AG08396 (cell line): ENCODE measurements at places on chromosomes 16 and 17.
A peak's percentile ranks its signal among the peaks of the same experiment; 100 is the strongest.

DNA sequence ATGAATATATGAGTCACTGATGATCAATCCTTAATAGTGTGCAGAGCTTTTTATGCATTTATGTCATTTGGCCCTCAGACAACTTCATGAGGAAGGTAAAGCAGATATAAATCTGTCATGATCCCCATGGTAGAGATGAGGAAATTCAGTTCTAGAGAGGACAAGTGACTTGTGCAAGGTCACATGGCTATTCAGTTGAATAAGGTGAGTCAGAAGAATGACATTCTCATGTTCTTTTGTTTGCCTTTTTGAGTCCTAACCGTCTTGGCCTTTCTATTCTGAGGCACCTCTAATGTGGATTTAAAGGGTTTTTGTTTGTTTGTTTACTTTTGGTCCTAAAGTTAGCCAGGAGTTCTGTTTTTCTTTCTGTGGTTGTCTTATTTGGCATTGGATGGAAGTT is 116.2 kb upstream of the ELAC2 start:
- no peak for DNase-seq

DNA sequence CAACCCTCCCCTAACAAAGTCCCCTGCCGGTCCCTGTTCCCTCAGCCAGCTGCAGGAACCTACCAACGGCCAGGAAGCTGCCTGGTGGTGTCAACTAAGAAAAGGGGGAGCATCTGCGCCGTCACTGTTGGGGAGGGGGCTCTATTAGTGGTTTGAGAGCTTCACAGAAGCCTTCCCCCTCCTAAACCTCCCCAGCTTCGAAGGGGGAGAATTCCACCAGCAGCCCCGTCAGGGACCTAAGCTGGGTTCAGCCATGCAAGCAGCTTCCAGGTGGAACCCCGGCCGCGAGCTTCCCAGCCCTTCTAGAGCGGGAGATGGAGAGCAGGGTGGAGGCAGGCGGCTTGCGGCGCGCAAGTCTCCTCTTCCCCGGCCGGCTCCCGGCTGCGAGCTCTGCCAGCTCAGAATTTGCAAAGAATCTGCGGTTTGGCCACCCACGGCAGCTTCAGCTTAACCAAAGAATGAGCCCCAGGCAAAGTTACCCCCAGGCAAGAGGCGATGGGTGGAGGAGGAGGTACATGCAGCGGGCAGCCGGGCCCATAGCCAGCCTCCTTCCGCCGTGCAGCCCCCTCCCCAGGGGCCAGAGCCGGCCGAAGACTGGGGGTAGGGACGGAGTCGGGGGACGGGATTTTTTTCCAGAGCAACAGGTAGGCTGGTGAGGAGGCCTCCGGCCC is 33.7 kb downstream of the DDX19A start:
- peak; percentile 82 for DNase-seq

- no peak for DNase-seq
Observed at GRCh38 chr16:8665529-8665928, 8.9 kb upstream of the ABAT start.

- DNase-seq, result no peak
Observed at GRCh38 chr17:68480885-68481284, 23.6 kb upstream of the WIPI1 start.

- no peak for DNase-seq
Observed at GRCh38 chr16:82185012-82185411, 15.0 kb upstream of the MPHOSPH6 start.

DNA sequence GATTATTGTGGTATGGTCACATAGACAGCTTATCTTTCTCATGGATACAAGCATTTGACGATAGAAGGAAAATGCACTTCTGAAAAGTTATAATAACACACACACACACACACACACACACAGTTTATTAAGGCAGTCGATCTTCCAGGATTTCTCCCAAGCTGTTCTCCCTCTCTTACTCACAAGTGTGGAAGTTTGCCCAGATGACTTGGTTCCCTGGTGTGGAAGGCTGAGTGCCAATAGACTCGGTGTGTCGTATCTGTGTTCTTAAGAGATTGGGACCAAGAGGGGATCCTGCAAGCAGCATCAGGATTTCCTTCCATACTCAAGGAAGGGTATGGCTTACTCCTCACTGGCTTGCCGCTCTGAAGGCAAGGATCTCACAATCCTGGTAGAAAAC is 279.6 kb downstream of the HS3ST3B1 start:
- DNase-seq, result no peak

DNA sequence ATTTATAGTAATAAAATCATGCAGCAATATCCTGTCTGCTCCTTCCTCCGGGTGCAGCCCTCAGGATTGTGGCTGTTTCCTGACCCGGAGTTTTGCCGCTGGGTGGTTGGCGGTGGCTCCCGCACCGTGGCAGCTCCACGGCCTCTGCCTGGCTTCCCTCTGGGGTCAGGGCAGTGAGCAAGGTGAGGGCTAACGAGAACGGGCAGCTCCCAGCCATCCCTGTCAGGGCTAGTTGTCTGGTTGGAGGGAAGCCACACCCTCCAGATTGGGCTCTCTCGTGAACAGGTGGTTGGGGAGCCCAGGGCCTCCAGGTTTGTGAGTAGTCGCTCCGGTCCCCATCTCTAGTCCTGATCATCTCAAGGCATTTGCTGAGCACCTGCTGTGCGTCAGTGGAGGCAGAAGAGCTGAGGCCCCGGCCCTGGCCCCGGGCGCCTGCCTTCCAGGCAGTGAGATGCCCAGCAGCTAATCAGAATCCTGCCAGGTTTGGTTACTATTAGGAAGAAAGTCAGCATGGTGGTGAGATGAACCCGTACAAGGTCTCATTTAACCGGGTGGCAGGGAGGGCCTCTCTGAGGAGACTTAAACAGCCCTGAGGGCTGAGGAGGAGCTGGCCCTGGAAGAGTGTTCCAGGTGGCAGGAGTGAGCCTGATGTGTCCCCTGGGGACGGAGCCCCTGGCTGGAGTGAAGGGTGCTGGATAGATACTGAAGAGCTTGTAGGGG is 2.3 kb upstream of the NUDT16L1 start:
- DNase-seq, result no peak

GRCh38 chr16:67877064-67877463 is 4.2 kb downstream of the EDC4 start:
- DNase-seq, result no peak
